Pancreas (tissue), 10 donors: ENCODE measurements at places on chromosomes 2 and 18. TPM values are rescaled to one million over a fixed set of nuclear protein-coding genes. Genes with fewer than 3 reads are reported as not detected.

GRCh38 chr2:199806179-199806578 lies 44.8 kb downstream of the FTCDNL1 start:
- no peak for DNase-seq

- DNase-seq, result no peak
Measured at GRCh38 chr2:223889229-223889628, 51.8 kb upstream of the AP1S3 start.

DNA sequence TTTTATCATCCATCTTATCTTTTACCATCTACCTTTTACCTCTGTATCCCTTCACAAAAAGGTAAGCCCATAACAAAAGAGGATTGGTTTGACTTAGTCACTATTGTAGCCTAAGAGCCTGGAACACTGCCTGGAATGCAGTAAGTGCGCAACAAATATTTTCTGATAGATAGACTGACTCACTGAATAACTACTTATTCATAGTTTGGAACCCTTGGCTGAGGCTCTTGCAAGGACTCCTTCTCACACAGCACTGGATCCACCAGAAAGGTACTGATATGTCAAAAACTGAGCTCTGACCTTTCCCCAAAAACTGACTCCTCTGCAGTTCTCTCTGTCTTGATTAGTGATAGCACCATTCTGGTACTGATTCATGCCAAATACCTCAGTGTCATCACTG lies 426.7 kb downstream of the SETBP1 start:
- DNase-seq, result no peak

ASXL3 gene
- total RNA-seq, result 1.5 TPM

GRCh38 chr2:44430342-44430741 lies 68.6 kb downstream of the CAMKMT start:
- DNase-seq, result no peak

DNA sequence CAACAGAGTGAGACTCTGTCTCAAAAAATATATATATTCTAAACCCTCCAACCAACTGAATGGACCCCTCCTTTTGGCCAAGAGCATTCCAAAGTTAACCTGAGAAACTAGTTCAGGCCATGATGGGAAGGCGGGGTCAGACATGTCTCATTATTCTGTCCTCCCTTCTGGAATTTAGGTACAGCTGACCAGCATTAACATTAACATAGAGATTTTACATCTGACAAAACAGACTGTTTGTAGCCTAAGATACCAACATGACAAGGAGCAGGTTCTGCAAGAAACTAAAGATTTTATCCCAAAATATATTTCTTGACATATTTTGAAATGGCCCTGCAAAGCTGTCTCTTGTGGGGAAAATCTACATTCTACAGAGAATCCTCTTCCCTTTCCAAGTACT lies 6.8 kb upstream of the PDK1 start:
- no peak for DNase-seq

- DNase-seq, result no peak
Measured at GRCh38 chr2:117378653-117379052, 435.8 kb upstream of the DDX18 start.

GRCh38 chr2:7403092-7403775 lies 486.0 kb downstream of the RNF144A start:
- no peak for DNase-seq

GRCh38 chr18:8763611-8764010 lies 58.3 kb downstream of the MTCL1 start:
- no peak for DNase-seq

DNA sequence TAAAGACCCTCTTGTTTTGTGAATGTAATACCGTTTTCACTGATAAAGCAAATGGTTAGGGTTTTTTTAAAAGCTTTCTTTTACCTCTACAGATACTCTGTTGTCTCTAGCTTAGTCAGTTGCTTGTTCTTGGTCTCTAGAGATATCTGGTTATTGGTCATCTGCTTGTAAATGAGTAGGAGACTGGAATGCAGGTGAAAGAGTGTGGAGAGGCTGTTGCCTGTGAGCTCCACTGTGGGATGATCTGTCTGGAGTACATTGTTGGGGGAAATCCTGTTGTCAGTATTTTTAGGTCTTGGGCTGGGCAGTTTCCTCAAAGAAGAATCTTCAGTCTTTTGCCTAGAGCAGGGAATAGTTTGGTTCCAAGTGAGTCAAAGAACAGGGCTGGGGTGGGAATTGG lies 67.7 kb downstream of the SMCHD1 start:
- DNase-seq, result no peak

DNA sequence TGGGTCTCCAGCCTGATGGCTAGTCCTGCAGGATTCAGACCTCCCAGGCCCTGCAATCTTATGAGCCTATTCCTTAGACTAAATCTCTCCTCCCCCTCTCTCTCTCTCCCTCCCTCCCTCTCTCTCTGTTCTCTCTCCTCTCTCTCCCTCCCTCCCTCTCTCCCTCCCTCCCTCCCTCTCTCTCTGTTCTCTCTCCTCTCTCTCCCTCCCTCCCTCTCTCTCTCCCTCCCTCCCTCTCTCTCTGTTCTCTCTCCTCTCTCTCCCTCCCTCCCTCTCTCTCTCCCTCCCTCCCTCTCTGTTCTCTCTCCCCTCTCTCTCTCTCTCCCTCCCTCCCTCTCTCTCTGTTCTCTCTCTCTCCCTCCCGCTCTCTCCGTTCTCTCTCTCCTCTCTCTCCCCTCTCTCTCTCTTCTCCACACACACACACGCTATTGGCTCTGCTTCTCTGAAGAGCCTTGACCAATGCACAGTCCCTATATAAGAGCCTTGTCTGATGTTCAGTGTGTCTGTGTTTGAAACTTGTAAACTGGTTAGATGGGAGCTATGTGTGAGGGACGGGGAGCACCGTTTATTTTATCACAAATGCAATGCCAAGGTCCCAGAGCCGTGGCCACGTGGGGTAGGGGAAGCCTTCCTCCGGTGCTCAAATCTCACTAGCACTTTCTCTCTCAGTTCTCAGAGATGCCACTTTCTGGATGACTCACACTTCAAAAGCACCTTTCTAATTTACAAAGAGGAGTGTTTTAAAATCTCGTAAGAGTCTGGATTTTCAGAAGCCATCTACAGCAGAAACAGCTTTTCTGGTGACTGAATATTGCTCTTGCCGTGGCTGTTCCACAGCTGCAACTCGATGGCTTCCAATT lies 9.4 kb upstream of the PRLH start:
- no peak for DNase-seq

TCF7L1 gene
- total RNA-seq, result 1.8 TPM

DNA sequence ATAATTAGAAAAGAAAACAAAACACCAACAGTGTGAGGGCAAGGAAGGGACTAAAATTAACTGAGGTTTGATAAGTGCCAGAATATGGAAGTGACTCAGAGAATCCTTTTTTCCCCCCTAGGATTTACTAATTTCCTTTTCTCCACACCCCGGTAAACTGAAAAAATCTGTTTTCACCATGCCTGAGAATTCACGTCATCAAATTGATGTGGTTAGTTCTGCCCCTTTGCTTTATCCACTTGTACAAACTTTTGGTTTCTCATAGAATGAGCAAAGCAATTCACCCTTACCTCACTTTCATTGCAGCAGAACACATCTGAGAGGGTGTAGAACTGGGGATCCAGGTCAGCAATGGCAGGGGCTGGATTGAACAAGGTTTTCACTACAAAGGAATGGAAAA lies 57.8 kb downstream of the RBKS start:
- DNase-seq, result no peak

DNA sequence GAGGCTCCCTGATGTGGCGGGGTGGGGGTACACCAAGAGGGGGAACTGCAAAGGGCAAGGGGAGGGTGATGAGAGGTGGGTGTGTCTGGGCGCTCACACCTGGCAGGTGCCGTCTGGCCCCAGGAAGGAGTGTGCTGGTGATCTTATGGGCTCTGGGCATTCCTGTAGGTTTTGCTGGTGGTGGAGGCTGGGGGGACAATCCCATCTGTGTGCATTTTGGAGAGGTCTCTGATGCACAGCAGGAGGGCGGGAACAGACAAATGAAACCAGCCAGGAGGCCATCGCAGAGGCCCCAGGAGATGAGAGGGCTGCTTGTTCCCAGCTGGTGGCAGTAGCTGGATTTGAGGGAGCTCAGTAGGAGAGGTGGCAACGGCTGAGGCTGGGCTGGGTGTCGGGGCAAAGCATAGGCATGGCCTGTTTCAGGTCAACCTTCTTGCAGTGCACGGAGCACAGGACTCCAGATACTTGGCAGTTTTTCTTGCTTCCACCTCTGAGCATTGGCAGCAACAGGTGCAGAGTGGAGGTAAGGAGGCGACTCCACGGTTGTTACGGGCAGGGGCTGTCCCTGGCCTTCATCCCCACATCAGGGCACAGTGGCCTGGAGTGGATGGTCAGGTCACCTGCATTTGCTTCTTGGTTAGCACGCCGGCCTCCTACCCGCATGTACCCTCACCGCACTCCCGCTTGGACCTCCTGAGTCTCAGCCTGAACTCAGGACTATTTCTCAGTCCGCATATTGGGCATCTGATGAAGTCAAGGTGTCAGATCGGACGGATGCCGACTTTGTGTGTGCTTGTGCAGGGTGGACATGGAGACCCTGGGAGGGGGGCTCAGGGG lies 194.2 kb upstream of the HDAC4 start:
- no peak for DNase-seq

GRCh38 chr18:76213991-76214390 lies 281.1 kb downstream of the ZNF516 start:
- no peak for DNase-seq

DNA sequence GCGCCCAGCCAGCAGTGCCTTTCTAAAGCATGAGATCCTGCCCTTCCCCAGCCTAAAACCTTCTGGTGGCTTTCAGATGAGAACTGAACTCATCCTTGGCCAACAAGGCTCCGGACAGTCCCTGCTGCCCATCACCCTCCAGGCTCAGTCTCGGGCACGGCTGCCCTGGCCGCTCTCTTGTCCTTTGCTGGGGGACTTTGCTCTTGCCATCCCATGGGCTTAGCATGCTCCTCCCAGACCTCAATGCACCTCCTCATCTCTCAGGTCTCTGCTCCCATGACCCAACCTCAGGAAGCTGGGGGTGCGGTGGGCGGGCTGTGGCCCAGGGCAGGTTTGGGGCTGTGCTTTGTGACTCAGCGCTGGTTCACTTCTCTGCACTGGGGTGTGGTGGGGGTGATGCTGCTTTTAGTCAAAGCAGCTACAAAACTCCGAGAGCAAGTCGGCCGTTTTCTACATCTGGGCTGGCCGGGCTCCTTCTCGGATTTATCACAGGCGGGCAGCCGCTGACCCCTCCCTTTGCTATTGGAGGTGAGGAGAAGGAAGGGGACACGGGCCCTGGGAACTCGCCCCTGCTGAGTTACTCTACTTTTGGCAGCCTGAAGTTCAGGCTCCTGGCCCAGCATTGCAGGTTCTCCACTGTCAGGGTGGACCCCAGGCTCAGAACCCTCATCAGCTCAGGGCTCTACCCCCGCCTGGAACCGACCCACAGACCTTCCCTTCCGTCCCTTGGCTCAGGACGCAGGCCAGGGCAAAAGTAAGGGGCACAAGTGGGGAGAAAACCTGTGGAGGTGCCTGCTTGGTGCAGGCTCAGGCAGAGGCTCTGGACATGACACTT lies 90.6 kb upstream of the TAF1B start:
- no peak for DNase-seq

- DNase-seq, result no peak
Measured at GRCh38 chr2:174691201-174691779, 73.0 kb downstream of the CHRNA1 start.

ALK gene
- total RNA-seq, result 0.06 TPM

TUBA3E gene
- total RNA-seq, result not detected

FZD7 gene
- 2.7 TPM for total RNA-seq

DNA sequence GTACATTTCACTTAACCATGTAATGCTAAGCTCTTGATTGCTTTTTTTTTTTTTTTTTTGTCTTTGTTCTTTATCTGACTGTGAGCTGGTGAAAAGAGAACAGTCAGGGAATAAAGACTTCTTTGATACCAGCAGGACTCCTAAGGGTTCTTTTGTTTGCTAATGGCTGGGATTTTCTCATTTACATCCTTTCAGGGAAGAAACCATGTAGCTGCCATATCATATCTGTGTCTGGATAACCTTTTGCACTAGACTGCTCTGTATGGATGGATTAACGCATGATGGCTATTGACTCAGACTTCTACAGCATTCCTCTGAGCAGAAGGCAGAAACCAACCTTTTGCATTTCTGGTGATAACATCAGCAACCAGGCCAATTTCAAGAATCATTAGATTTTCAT lies 504.0 kb downstream of the LRRTM4 start:
- DNase-seq, result no peak

DNA sequence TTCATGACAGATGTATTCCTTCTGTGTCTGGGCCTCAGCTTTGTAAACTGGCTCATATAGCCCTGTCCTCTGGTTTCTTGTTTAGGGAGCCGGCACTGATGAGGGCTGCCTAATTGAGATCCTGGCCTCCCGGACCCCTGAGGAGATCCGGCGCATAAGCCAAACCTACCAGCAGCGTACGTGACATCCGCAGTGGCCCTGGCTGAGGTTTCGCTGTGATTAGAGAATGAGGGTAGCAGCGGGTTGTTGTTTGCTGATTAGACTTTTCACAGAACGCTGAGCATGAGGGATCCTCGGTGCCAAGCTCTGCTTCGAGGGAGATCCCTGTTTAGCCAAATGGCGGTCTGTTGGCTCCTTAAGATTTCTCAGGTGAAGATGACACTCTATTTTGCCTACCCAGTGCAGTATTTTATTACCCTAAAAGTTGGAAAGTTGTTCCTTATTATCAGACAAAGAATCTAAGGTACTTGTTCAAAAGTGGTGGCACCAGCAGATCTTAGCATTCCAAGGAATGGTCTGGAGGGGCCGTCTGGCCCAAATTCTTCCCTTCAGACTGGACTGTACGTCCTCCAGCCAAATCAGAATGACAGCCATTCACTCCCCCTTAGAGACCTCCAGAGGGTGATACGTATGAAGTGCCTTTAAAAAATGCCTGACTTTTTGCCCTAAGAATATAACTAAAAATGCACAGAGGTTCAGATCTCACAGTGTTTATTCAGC lies 21.5 kb upstream of the GMCL1 start:
- DNase-seq, result no peak

GRCh38 chr2:183248866-183249567 lies 124.8 kb downstream of the NUP35 start:
- no peak for DNase-seq

KANSL1L gene
- total RNA-seq, result 12.3 TPM

STPG4 gene
- not detected for total RNA-seq

DNA sequence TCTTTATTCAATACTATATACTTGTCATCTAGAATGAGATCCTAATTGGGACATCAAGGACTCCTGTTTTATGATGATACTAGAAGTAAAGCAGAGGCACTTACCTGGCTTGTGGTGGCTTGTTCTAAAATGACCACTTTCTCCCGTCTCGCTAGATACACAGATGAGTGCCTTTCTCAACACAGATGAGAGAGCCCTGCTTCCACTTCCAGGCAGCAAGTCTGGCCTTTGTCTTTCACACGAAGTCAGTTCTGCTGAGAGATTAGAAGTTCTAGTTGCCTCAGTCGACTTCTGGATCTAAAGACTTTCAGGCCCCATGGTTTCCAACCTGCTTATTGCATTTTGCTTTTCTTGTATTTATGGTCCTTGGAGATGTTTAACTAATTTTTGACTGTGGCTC lies 70.3 kb downstream of the PPP1R1C start:
- no peak for DNase-seq

GRCh38 chr2:231480781-231481180 lies 16.5 kb upstream of the NCL start:
- DNase-seq, result no peak

DNA sequence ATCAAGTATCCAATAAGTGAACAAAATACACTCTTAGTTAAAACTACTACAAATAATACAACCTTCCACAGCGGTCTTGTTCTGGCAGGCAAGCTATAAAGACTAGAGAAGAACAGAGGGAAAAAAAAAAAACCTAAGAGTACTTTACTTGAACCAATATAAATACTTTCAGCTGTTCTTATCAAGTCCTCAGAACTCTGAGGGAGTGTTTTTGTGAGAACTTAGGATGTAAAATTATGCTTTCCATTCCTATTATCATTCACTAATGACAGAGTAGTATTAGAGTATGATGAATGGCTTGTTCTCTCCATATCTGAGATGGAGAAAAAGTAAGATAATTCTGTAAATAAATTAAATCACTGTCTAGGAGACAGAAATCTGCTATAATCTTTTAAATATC lies 68.3 kb downstream of the ATL2 start:
- DNase-seq, result no peak
